Head of caudate nucleus (tissue), 42 donors: ENCODE measurements at places on chromosomes 3 and 15.
A peak's percentile ranks its signal among the peaks of the same experiment; 100 is the strongest.

- no peak for DNase-seq
Observed at GRCh38 chr3:76432396-76432795, 607.5 kb upstream of the ROBO2 start.

- DNase-seq, result no peak
Observed at GRCh38 chr15:27820722-27821121, 278.4 kb downstream of the OCA2 start.

GRCh38 chr3:117893001-117893400 is 1141.6 kb downstream of the IGSF11 start:
- no peak for DNase-seq

DNA sequence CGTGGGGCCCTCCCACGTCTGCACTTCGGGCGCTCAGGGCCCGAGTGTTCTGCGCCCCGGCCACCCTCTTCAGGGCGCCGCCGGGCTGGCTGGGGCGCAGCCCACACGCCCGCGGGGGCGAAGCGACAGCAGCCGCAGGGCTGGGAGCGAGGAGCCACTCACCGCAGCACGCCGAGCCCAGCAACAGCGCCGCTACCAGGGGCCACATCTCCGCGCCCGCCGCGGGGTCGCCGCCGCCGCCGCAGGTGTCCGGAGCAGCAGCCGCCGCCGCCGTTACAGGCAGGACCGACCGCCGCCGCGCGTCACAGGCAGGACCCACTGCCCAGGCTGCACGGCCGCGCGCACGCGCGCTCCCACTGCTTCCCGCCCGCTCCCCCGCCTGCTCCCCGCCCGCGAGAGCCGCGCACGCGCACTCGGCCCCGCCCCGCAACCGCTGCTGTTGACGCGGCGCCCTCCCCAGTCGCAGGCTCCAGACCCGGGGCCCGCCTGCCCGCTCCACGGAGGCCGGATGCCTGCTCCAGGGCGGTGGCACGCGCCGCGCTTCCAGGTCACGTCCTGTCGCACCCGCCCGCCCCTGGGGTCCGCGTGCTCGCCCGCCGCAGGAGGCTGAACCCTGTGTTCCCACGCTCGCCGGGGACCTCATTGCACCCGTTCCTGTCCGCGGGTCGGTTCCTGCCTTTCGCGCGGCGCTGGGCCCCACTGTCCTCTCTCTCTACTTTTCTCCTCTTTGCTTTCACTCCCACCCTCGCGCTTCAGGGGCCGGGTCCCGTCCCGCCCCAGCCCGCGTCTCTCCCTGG is at the start of gene CD47:
CD47 (minus strand) TSS at position 331 of the 797 bp plus-strand sequence; CDS start at position 208, 123 bp downstream.
- DNase-seq, result peak; percentile 82

DNA sequence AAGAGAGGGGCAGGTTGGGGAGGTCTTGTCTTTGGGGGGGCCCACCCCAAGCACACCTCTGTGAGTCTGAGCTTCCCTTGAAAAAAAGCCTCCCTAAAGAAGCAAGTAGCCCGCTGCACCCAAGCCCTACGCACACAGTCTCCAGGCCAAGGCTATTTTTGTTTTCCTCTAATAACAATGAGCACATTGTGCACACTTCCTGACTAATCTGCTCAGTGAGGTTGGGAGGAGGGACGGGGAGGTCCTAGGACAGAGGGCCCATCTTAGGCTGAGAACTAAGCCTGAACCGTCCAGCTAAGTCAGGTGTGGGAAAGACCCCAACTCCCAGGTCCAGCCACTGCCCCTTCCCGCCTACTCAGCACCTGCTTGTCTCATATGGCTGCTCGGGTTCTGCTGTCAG is 87.2 kb downstream of the HMG20A start:
- peak; percentile 55 for DNase-seq

DNA sequence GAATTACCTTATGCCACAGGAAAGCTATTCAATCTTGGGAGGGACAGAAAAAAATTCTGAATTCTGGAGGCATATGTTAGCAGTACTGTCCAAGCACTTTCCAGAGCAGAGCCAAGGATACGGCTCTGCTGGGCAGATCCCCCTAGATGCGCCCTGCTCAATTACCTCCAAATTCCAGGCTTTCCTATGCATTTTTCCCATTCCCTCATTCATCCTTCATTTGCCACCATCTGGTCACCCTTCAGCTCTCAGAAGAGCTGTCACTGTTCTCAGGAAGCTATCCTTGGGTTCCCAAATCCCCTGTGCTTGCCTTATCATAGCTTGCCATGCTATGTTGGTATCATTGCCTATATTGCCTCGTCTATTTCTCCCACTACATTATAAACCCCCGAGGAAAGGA is 45.2 kb downstream of the RYK start:
- no peak for DNase-seq

DNA sequence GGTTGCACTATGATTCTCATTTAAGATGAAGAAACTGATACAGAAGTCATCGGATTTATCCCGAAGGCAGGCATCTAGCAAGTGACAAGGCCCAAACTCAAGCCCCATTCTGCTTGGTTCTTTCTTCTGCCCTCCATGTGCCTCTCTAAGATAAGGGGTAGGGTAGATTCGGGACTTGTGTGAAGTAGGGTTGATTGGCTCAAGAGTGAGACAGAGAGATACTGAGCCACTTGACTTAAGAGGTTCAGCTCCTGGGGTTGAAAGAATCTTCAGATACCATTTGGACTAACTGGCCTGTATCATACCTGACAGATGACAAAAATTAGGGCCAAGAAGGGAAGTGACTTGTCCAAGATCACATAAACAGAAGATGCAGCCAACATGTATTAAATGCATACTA is 891 bp downstream of the RFT1 start:
- DNase-seq, result no peak

GRCh38 chr3:184568924-184569829 is 7.6 kb downstream of the EPHB3 start:
- DNase-seq, result peak; percentile 53

DNA sequence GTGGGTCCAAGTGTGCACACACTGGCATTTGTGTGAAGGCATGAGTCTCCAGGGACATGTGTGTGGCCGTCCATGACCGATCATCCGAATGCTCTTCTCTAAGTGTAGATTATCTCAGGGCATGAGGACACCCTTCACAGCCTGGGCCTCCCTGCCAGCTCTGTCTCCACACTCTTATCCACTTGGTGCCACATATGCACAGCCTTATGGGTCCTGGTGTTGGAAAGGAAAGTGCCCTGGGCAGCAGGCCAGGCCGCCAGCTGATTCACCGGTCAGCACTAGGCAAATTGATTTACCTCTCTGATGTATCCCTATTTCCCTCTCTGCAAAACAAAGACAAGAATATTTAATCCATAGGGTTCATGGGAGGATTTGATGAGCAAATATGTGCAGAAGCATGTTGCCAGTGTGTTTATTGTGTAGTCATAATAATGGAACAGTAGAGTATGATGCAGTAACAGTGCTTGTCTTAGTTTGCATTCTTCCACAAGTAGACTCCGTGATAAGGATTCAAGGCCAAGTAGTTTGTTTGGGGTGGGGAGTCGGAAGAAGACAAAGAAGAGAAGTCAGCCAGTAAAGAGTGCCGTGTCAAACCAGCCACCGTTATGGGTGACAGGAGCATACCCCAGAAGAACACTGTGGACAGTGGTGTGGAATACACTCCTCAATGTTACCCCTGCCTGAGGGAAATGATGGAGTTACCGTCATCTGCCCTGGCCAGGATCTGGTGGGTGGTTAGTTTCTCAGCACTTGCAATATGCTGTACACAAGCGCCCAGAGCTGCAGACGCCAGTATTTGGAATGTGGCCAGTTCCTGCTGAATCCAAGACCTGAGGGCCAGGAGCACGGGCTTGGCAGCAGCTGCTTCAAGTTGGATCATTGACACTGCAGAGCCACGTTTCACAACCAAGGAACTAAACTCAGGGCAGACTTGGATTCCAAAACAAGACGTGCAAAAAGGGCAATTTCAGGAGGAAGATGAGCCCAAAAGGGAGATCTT is 85.1 kb downstream of the MTHFS start:
- peak; percentile 64 for DNase-seq

- no peak for DNase-seq
Observed at GRCh38 chr15:31046759-31047359, 54.7 kb downstream of the TRPM1 start.

DNA sequence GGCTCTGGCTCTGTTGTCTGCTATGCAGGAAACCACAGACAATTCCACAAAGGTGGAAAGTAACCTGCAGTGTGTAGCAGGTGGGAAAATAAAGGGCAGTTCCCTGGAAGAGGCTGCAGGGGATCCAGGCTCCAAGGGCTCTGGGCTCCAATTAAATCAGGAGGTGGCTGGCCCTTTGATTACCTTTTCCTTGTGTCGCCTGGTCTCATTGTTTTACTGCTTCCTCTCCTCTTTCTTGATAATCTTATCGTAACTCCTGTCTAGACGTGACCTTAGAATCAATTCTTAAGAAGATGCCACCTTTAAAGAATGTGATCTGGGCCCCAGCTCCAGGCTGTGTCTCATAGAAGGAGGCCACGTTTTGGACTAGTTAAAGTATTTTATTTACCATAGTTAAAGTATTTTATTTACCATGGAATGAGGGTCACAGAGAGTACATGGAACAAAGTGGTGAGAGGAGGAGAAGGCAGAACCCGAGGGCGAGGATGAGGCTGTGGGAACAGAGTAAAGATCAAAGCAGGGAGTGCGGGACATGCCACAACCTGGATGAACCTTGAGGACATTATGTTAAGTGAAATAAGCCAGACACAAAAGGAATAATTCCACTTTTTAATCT is 237.5 kb upstream of the STT3B start:
- DNase-seq, result no peak

GRCh38 chr3:20320489-20320888 is 134.5 kb upstream of the SGO1 start:
- DNase-seq, result no peak

DNA sequence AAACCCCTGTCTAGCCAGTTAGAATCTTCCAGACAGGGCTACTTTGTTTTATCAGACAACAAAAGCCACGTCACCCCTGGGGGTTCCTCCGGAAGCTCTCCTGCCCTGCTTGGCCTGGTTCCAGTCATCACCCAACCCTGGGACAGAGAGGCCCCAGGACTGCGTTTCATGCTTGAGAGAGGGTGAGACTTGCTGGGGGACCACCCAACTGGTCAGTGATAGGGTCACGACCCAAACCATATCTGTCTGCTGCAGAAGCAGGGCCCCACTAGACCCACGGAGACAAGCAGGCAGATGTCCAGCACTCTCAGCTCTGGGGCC is 1.2 kb downstream of the NT5DC2 start:
- no peak for DNase-seq

GRCh38 chr3:195160257-195160898 is 110.6 kb downstream of the XXYLT1 start:
- DNase-seq, result no peak

- no peak for DNase-seq
Observed at GRCh38 chr3:47394140-47394870, 13.5 kb downstream of the PTPN23 start.

DNA sequence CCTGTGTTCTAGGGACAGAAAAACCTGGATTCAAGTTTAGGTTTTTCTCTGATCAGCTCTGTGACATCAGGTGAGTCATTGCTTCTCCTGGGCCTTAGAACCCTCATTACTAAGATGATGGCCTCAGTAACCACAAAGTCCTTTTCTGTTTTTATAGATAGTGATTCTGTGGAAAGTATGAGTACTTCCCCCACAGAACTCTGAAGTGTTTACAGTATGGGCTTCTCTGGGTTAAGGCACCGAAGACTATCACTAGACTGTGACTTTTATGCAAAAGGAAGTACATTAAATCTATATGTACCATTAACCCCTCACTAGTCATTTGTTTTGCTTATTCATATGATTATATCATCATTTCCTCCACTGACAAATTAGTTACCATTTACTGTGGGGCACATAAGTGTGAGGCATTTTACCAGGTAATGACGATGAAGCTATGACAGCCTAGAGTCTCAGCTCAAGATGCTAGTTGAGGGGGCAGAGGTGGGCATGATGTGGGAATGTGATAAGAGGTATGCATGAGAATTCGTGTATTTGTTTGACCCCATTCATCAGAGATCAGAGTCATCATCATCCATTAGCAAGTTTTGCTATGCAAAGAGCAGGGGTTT is 15.0 kb upstream of the RORA start:
- no peak for DNase-seq

DNA sequence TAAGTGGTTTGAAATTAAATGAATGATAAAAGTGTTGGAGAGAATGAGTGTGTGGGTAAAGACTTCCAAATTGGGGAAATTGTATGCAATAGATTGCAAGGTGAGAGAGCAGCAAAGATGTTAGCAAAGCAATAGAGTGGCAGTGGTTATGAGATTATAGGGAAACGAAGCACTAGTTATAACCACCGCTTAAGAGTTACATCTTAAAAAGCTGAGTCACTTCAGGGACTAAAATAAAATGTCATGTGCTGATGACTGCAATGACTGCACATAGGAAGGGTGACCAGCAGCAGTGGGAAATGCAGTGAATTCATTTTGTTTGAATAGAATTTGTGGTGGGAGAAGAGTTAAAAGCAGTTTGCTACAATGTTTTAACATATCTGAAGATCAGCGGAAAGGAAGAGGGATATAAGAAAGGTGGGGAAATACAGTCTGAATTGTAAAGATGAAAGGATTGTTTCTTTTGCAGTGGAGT is 127.3 kb downstream of the RAP2B start:
- DNase-seq, result no peak

- DNase-seq, result no peak
Observed at GRCh38 chr15:50411870-50412269, 12.3 kb upstream of the USP8 start.

DNA sequence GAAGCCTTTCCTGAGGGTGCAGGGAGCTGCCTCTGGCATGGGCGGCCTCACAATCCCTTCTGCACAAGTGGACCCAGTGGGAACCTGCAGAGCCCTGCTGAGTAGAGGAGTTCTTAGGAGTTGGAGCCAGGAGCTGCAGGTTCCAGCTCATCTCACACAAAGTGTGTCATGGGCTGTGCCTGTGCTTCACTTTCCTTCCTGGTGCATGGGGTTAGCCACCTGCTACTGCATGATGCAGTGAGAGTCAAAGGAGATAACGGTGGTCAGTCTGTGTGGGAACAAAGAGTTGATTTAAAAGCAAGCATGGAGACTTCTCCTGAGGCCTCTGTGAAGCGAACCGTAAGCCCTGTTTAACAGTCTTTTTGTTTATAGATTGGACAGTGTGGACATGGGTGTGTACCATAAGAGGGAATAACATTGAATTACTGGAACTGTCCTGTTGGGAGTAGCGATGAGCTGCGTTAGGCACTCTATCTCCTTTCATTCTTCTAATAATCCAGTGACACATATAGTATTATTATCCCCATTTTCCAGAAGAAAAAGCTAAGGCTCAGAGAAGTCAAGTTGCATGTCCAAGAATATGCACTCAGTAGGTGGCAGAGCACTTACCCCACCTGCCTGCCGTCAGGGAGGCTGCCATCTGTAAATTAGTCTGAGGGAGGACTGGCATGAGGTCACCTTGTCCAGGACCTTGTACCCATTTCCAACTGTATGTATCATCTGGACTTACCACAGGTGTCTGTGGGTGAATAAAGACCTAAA is 68.7 kb upstream of the PRR23C start:
- DNase-seq, result no peak

GRCh38 chr3:71874618-71875017 is 89.7 kb upstream of the PROK2 start:
- DNase-seq, result no peak

DNA sequence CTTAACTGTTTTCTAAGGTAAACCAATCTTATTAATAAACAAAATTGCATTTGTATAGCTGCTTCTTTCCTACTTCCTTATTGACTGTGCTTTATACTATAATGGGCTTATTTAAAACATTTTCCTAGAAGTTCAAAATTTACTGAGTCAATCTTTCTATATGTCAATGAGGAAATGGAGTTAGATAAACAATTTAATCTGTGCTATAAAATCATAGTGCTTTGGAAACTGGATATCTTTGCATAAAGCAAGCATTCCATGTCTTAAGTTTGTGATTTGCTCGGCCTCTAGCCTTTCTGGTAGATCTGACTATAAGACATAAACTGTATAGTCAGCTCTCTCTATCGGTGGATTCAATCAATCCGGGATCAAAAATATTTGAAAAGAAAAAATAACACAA is 99.6 kb downstream of the NEDD4 start:
- no peak for DNase-seq
